ENCODE measurements at places on chromosomes 12 and 14.

- no peak for DNase-seq
These were observed 22.2 kb downstream of the TMEM30B start for GRCh38 chr14:61258985-61259384.

GRCh38 chr14:93955850-93956481 lies 20.4 kb downstream of the ASB2 start:
- no peak for DNase-seq

DNA sequence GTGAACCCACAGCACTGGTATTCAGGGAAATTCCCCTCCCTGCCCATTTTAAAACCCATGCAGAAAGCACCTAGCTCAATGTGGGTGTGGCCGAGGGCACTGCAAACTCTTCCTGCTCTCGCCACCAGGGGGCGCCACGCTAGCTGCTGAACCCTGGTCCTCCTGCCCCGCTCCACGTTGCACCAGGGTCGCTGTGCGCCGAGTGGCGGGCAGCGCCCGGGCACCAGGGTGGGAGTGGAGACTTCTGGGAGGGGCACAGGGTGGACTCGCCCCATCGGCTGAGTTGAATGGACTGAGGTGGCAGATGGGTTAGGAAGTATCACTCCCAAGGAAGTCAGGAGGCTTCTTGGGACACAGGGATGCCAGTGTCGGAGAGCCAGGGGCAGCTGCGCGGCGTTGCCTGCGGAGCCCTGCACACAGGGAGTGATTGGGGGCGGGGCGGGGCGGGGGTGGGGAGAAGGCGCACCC lies 48.1 kb upstream of the BCL11B start:
- peak; percentile 76 for DNase-seq

GRCh38 chr12:117240081-117240755 lies 49.9 kb upstream of the FBXO21 start:
- no peak for DNase-seq

- DNase-seq: no peak
These were observed 57.8 kb downstream of the LIN52 start for GRCh38 chr14:74142523-74142922.

- DNase-seq: no peak
These were observed 103.8 kb downstream of the TBX5 start for GRCh38 chr12:114302117-114302516.

GRCh38 chr14:91399868-91400640 lies 17.6 kb downstream of the CCDC88C start:
- peak; percentile 46 for DNase-seq

- DNase-seq: no peak
These were observed 94.1 kb downstream of the LGR5 start for GRCh38 chr12:71533703-71534102.

GRCh38 chr14:65333943-65334687 lies 78.4 kb upstream of the FUT8 start:
- DNase-seq: no peak

DNA sequence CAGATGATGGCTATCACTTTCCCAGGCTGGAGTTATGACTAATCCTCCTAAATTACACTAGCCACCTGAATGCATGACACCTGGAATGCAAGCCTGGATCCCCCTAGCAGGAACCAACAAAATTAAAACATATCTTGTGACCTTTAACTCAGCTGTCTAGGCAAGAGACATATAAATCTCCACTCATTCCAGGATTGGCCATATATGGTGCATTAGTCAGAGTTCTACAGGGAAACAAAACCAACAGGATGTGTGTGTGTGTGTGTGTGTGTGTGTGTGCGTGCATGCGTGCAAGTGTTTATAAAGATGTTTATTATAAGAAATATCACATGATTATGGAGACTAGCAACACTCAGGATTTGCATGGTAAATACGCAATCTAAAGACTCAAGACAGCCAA lies 212.8 kb downstream of the KIF21A start:
- DNase-seq: no peak

DNA sequence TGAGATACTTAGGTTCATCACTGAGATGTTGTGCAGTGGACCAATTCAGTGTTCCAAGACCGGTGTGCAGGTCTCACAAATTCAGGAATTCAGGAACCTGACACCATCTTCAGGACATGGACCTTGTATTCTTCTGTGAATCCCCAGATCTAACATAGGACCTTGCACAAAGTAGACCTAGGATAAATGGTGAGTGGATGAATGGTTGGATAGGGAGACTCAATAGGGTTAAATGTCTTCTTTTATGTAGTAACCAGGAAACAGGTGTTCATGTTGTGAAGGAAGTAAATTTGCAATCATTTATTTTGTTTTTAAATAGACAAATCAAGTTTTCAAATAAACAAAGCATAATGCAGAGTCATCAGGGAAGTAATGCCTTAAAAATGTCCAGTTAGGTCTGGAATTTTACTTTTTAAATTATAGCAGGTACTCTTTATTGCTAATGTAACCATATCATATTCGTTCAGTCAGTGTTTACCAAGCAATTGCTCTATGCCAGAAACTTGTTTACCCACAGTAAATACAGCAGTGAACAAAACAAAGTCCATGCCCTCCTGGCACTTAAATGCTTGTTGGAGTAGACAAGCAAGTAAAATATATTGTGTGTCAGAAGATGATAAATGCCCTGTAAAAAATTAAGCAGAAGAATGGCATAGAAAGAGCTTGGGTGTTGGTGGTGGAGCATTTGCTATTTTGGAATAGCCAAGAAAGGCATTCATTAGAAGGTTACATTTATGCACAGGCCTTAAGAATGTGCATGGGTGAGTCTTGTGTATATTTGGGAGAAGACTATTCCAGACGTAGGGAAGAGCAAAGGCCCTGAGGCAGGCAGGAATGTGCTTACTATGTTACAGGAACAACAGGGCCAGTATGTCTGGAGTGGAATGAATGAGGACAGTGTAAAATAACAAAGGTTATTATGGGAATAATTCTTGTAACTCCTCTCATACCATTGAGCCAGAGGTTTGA lies 26.3 kb downstream of the RXYLT1 start:
- no peak for DNase-seq

DNA sequence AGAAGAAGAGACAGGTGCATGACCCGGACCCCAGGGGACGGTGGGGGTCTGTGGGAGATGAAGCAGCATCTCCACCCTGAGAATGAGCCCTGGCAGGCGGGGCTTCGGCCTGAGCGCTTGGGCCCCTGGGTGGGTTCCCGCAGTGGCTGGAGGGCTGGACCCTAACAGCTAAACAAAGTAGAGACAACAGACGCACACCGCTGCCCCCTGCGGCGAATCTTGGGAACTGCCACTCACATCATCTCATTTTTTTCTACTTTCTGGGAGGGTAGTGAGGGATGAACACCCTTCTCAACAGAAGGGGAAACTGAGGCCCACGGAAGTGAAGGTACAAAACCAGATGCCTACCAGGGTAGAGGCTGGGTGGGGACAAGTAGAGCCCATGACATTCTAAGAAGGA lies 104.7 kb downstream of the RFLNA start:
- DNase-seq: peak; percentile 28

DNA sequence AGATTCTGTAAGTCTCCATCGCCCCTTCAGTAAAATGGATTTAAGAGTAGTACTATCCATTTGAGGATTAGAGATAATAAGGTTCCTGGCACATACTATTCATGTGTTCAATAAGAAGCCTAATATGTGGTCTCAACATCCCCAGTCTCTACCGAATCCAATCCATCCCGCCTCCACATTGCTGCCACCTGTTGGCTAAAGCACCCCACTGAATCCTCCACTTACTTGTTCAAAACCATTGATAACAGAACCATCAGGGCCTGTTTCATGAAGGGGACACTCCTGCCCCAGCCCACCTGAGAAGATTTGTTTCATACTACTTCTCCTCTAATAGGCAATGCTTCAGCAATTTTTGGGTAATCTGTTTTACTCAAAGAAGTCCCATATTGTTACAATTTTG lies 147.5 kb downstream of the SLC2A13 start:
- no peak for DNase-seq

DNA sequence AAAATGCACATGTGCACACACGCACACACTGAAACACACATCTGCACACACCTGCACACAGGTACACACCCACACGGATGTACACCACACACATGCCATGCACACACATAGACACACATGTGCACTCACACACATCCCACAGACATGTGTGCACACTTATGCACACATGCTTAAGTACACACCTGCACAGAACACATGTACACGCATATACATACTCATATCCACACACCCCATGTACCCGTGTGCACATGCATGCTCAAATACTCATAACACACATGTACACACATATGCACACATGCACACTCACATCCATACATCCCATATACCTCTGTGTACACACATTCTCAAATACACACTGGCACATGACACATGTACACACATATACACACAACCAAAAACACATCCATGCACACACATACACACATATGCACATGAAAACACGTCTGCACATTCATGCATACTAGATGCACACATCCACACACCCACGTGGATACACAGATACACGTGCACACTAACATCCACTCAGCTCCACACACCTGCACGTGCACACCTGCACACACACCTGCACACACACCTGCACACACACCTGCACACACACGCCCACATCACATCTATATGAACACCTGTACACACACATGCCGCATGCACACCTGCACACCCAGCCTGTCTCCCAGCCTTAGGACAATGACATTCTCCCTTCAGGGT lies 336.7 kb downstream of the ADGRD1 start:
- DNase-seq: no peak

- no peak for DNase-seq
These were observed 49.2 kb upstream of the CNOT2 start for GRCh38 chr12:70194076-70194475.

DNA sequence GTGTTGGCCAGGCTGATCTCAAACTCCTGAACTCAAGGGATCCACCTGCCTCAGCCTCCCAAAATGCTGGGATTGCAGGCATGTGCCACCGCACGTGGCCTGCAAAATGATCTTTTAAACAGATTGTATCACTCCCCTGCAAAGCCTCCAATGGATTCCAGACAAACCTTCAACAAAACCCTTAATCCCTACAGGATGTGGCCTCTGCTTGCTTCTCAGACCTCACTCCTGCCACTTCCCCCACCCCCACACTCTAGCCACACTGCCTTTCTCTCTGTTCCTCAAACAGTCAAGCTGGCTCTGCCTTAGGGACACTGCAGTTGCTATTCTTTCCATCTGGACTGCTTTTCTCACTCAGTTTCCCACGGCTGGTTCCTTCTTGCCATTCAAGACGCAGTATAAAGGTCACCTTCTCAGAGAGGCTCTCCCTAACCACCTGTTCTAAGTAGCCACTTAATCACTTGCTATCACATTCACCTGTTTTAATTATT lies 47.3 kb upstream of the TMED10 start:
- no peak for DNase-seq

DNA sequence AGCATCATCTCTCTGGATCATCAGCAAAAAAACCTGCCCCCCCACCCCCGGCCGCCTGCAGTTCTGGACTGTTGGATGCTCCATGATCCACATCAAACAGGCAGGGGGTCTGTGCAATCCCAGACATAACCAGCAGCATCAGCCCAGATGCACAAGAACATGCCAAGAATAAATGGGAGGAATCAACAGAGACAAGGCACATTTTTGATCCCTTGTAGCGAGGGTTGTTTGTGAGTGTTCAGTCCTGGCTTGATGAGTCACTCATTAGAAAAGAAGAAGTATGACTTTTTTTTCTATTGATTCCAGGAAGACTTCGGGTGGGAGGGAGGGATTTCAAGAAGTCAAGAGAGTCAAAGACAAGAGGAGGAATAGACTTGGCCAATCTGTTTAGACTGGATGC lies 244.2 kb downstream of the KSR2 start:
- no peak for DNase-seq

DNA sequence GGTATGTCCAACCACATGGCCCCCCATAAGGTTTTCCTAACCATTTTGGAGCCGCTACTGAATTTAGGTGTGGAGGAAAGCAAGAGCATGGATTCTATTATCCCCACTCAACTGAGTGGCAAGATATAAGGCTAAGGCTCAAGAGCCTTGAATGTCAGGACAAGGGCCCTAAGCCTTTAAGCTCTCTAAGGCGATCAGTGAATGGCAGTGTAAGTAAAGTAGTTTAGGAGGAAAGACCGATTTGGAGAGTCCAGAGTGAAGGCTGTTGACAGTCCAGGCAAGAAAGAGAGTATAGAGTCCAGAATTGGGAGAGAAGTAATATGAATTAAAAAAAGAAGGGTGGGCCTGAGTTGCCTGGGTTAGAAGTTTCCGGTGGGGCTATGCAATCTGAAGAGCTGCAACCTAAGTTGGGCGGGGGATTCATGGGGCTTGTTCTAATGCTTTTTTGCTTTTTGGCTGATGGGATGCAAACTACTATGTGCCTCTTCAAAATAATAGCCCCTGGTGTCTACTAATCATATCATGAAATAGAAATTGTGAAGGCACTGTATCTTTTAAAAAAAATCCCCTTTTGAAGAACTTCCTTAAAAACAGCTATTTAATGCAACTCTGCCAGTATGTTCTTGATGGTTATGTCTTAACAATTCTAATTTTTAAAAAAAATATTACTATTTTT lies at the start of gene SPIC:
Gene SPIC (plus strand): TSS at position 626 of the 676 bp plus-strand sequence. CDS start 1,569 bp downstream, outside the sequence.
- DNase-seq: no peak

DNA sequence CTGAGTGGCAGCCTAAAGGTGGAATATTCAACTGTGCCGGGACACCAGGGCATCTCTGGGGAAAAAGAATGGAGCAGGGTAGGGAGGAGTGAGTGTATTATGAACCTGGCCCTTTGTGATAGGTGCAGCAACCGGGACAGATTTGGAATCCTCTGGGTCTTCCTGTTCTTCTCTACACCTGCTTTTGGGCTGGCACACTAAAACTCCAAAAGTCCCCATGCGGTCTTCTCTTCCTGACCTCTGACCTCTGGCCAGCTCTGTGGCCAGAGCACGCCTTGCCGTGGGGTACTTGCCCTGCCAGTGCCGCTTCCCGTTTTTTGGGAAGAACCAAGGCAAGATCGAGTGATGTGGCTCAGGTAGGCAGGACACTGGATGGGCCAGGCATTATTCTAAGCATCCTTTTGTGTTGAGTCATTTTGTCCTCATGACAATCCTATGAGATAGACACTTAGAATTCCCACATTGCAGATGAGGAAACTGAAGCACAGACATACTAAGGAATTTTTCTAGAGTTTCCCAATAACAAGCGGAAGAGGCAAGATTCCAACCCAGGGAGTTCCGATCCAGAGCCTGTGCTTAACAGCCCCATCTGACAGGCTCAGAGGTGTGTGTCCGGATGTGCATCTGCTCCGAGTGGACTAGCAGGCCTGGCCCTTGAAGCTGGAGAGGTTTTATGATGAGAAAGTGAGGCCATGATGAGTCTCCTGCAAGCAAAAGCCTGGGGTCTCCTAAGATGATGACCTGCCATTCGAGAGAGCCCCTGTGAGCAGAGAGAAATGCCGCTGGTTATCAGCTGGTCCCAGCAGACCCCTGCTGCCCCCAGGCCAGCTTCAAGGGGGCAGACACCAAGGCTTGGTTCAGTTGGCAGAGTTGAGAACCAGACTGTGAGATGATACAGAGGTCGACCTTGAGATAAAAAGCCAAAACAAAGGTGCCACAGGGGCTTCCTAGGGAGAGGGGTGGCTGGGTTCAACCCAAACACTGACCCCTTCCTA lies 67.9 kb upstream of the ESRRB start:
- no peak for DNase-seq
